Stimulated activated CD4-positive, alpha-beta T cell treated with anti-CD3 and anti-CD28 coated beads, Interleukin-15, amount 100 ng/mL, for 1 hour (primary cell): ENCODE measurements at places on chromosomes 2 and 18.

GRCh38 chr18:59769129-59769865 is 72.1 kb upstream of the CCBE1 start:
- no peak for DNase-seq

DNA sequence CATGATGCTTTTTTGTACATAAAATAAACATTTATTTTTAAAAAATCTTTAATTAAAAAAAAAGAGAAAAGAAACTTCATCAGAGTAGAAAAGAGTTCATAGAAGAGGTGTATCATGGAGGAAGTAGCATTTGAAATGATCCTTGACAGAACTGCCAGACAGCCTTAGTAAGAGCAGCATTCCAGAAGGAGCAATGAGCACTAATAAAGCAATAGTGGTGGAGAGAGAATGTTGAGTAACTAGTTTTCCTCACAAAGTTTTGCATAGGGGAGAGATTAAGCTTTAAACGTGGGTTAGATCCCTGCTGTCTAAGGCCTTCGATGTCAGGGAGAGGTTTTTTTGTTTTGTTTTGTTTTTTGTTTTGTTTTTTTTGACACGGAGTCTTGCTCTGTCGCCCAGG is 29.8 kb upstream of the METTL21A start:
- no peak for DNase-seq

GRCh38 chr2:168910330-168910729 is 9.2 kb downstream of the G6PC2 start:
- no peak for DNase-seq

- no peak for DNase-seq
Measured at GRCh38 chr2:144507441-144508171, 12.3 kb downstream of the ZEB2 start.

GRCh38 chr2:195488567-195488966 is 168.5 kb upstream of the SLC39A10 start:
- DNase-seq, result no peak

DNA sequence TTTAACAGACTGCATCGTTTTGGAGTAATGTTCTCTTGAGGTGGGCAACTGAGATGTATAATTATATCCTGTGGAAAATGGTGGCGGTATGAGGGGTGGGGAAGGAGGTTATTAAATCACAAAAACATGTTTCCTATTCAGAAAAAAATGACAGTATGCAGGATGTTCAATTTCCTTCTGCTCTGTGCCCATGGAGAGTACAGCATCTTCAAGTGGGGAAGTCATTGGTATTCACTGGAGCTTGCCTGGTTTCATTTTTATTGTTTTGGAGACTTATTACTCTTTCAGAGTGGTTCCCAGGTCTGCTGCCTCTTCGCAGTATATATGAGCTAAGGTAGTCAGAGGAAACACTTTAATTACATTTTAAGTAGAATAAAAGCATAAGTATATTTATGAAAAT is 318.8 kb upstream of the RAB12 start:
- DNase-seq, result no peak

- no peak for DNase-seq
Measured at GRCh38 chr18:55318951-55319441, 269.0 kb downstream of the TCF4 start.

GRCh38 chr2:152174574-152174973 is 989 bp downstream of the STAM2 start:
- no peak for DNase-seq

- peak; percentile 39 for DNase-seq
Measured at GRCh38 chr2:11248-11941, 34.9 kb downstream of the FAM110C start.

- DNase-seq, result no peak
Measured at GRCh38 chr2:239399433-239399920, 1.3 kb downstream of the HDAC4 start.

GRCh38 chr2:55161295-55162210 is 70.5 kb downstream of the CLHC1 start:
- no peak for DNase-seq

DNA sequence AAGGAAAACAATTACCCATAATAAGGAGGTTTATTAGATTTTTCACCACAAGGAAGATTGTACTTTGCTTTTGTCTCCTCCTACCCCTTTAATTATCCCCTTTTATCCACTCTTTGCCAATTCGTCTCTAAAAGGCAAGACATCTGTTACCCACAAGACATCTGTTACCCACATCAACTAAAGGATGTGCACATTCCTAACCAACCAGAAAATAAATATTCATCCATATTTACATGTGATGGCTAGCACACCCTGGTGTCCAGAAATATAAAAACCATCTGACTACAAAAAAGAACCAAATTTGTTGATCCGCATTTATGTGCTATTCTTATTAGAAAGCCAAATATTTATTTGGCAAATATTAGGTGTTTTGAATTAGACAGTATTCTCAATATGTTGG is 35.7 kb downstream of the ACVR1C start:
- no peak for DNase-seq

- no peak for DNase-seq
Measured at GRCh38 chr18:42229211-42230210, 274.5 kb downstream of the PIK3C3 start.

GRCh38 chr2:41717839-41718238 is 330.0 kb upstream of the PKDCC start:
- DNase-seq, result no peak

DNA sequence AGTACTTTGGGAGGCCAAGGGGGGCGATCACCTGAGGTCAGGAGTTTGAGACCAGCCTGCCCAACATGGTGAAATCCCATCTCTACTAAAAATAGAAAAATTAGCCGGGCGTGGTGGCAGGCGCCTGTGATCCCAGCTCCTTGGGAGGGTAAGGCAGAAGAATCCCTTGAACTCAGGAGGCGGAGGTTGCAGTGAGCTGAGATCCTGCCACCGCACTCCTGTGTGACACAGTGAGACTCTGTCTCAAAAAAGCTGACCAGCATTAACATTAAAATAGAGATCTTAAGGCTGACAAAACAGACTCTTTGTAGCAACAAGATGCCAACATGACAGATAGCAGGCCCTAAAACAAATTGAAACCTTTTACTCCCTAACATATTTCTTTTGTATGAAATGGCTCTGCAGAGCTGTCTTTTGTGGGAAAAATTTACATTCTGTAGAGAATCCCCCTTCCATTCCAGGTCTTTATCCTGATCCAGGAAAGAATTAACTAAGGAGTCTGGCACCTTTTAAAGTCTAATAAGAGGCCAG is 213.9 kb downstream of the RAB3GAP1 start:
- DNase-seq, result no peak

DNA sequence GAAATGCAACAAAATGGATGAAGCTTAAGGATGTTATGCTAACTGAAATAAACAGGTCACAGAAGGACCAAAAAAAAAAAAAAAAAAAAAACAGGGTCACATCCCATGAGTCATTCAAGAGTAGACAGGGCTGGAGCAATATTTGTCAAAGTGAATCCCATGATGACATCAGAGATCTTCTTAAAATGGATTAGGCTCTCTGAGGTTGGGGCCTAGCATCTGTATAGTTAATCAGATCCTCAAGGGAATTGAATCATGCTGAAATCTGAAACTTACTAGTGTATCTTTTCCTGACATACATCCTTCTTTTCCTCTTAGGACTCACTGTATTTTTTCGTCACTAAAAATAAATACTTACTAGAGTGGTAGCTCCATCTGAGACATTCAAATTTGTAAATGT is 380.6 kb upstream of the NXPH2 start:
- no peak for DNase-seq

GRCh38 chr2:44005846-44006245 is 10.1 kb upstream of the LRPPRC start:
- no peak for DNase-seq

DNA sequence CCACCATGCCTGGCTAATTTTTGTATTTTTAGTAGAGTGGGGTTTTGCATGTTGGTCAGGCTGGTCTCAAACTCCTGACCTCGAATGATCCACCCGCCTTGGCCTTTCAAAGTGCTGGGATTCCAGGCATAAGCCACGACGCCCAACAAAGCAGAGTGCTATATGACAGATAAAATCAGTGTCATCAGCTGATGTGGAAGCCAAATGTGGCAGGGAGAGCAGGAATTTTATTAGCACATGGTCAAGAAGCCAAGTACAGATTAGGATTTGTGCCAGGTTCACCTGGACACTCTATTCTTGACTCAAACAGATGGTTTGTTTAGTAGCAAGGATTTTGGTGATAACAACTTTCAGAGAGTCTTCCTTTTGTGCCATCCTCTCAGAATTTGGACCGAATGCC is 62.7 kb downstream of the LCLAT1 start:
- DNase-seq, result no peak
